Stimulated activated CD4-positive, alpha-beta T cell treated with anti-CD3 and anti-CD28 coated beads, Interleukin-2, amount 100 ng/mL, for 48 hours (primary cell): ENCODE measurements at places on chromosomes 7 and 10.

GRCh38 chr7:69367780-69368179, 230.5 kb upstream of the AUTS2 start:
- DNase-seq: no peak

DNA sequence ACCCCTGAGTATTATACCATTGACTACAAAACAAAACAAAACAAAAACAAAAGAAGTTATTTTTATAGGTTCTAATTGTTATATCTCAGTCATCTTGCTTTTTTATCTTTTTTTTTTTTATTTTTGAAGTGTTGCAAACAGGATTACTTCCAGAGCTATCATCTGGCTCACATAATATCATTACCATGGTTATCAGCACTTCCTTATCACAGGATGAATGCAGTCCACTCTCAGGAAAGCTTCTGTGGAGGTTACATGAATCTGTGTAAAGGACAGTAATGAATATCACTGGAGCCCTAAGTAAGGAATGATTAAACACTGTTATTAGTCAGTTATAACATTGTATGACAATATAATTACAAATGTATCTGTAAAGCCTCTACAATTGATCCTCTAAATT, 451.5 kb downstream of the PLXDC2 start:
- no peak for DNase-seq

- DNase-seq: no peak
Measured at GRCh38 chr7:11747715-11748485, 84.1 kb downstream of the THSD7A start.

DNA sequence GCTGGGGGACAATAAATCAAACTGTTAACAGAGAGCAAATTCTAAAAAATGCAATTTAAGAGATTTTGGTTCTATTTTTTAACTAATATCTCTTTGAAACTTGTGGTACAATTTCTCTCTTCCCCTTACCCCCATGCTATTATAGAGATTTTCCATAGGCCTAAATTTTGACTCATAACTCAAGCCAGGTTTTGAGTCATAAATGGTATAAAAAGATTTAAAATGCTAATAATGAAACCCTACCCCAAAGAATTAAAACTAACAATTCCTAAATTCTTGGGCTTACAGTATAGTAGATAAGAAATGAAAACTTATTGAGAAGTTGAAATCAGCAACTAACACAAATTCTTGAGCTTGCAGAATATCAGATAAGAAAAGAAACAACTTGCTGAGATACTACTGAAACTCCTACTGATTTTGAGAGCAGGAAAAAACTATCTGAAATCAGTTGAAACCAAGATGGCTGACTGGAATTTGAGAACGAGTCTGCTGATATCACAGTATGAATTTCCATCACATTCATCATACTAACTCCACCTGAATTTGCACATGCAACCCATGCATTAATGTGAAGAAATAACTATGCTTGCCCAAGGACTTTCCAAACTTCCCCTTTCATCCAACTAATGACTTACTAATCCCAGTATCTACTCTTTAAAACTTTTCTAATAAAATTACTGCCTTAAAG, 36.3 kb downstream of the POT1 start:
- DNase-seq: no peak

DNA sequence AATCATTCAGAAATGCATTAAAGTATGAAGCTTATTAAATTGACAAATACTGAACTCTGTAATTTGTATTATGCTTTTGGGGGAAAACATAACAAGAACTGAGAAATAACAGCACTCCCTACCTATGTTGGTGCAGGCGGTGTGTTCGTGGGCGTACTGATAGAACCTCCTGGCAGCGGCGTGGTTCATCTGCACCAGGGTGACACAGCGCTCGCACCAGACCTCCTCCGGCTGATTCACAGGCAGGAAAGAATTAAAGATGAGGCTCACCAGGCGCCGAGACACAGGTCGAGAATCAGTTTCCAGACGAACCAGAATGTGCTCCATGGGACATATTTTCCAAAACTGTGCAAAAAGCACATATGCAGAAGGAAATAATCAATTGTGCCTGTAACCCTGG, 40.2 kb downstream of the NCAPG2 start:
- no peak for DNase-seq

DNA sequence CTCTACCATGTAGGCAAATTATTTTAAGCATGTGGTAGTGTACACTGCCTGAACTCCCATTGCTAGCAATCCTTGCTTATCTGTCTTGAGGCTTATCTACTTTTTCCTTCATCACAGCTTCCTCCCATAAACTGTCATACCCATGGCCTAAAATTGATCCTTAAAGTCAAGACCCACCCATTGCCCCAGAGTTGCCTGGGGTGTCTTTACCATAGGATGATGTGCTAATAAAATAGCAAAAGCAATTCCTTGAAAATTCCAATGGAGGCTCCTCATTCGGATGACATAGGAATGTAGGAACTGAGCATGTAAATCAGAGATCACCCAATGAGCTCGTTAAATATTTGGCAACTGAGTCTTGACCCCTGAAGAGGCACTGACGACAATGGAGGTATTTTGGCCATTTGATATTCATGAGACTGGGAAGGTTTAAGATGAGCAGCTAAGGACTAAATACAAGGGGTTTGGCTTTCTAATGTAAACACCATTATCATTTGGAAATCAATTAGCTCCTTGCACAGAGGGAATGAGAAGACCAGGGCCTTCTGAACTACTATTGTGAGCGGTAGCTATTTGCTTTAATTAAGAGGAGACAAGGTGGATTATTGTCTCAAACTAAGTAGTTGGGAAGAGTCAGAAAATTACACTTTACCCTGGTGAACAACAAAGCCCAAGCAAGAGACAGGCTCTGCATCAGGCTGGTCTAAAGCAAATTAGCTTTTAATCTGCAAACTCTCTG, 234.9 kb downstream of the GATA3 start:
- no peak for DNase-seq

GRCh38 chr7:49151146-49151545, 226.8 kb downstream of the CDC14C start:
- DNase-seq: no peak

DNA sequence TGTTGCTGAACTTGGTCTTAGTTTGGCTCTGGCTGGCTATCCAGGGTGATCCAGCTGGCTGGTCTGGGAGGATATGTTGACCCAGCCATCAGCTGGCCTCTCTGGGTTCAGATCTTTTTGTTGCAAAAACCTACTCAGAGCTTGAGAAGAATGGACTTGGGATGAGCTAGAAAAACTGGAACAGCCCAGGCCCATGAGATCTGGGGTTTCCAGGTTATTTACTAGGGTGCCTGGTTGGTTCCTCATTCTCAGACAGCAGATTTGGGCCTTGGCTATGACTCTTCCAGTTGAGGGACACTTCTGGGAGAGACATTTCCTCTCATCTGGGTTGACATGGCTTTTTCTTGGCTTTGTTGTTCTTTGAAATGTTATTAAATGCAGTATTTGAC, 116.6 kb downstream of the ADCY1 start:
- no peak for DNase-seq

DNA sequence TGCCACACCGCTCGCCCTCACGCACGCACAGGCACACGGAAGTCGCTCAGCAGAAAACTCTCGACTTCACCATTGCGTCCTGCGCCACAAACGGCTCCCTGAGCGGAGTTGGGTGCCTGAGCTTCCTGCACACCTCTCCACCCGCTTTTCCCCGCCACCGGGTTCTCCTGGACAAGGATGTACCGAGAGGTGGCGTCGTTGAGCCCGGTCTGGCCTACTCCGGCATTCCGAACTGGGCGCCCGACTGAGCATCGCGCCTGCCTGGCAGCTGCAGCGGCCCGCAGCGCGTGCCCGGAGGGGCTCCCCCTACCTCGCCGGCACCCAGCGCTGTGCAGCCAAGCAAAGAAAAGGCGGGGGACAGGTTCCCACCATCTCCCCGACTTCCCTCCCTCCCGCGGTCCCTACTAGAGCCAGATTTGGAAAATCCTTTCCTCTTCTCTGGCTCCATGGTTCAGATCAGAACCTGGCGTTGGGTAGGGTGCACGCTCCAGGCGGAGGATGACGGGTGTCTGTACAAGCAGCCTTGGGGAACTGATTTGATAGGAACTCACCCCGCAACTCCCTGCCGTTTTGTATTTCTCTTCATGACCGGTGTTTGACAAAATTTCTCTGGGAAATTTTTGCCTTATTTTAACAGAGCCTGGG, 1.7 kb downstream of the SORCS3 start:
- DNase-seq: peak; percentile 34

- DNase-seq: peak; percentile 74
Measured at GRCh38 chr10:35336084-35336831, at the start of gene CCNY. Gene CCNY, plus strand, starts transcription at chr10:35336509. Its CDS starts 545 bp downstream, at chr10:35337054.

- DNase-seq: no peak
Measured at GRCh38 chr7:24442170-24442777, 131.0 kb upstream of the PALS2 start.

DNA sequence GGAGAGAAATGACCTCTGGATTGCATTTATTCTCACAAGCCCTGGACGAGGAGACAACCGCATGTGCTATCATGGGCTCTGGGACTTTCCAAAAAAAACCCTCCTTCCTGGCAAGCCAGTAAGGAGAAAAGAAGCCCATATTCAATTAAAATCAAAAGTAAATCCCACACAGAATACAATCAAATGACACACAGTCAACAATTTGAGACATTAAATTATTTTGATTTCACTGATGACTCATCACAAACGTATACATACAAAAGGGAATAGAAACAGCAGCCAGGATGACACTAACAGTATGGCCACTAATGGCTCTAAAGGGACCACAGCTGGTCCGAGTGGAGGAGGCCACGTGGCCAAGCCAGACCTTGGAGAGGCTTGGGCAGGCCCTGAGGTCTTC, 24.9 kb downstream of the LRRC20 start:
- DNase-seq: no peak

DNA sequence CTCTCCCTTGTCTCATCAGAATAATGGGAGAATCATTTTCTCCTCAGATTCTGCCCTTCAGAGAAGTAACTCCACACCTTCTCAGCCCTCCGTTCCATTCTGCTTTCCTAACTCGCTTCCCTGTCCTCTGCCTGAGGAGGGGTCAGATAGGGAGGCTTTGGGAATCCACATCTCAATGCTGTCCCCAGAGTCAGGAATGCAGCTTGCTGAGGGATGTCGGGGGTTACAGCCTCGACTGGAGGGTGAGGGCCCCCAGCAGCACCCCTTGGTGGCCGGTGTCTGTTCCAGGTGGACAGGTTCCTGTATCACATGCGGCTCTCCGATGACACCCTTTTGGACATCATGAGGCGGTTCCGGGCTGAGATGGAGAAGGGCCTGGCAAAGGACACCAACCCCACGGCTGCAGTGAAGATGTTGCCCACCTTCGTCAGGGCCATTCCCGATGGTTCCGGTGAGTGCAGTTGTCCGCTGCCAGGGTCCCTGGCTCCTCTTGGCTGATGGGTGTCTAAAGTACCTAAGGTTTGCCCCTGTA, 6.9 kb downstream of the HKDC1 start:
- DNase-seq: no peak
